ENCODE measurements at places on chromosomes 16 and 17.
A peak's percentile ranks its signal among the peaks of the same experiment; 100 is the strongest.

DNA sequence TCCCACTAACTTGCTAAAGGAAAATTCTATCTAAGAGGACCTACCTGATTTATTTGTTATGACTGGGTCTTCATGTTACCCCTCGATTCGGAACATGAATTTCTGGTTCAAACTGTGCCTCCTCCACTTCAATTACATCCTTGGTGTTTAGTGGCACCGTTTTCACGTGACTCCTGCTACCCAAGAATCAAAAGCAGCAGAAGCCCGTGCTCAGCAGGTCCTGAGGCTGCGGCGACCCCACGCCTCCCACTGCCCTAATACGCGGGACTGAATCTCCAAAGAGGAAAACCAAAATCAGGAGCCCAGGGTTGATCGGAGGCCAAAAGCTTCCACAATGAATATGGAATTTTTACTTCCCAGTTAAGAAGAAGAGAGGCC, 94.0 kb upstream of the METRNL start:
- no peak for DNase-seq

GRCh38 chr16:89322321-89323119, 105.0 kb downstream of the ZNF778 start:
- no peak for DNase-seq

DNA sequence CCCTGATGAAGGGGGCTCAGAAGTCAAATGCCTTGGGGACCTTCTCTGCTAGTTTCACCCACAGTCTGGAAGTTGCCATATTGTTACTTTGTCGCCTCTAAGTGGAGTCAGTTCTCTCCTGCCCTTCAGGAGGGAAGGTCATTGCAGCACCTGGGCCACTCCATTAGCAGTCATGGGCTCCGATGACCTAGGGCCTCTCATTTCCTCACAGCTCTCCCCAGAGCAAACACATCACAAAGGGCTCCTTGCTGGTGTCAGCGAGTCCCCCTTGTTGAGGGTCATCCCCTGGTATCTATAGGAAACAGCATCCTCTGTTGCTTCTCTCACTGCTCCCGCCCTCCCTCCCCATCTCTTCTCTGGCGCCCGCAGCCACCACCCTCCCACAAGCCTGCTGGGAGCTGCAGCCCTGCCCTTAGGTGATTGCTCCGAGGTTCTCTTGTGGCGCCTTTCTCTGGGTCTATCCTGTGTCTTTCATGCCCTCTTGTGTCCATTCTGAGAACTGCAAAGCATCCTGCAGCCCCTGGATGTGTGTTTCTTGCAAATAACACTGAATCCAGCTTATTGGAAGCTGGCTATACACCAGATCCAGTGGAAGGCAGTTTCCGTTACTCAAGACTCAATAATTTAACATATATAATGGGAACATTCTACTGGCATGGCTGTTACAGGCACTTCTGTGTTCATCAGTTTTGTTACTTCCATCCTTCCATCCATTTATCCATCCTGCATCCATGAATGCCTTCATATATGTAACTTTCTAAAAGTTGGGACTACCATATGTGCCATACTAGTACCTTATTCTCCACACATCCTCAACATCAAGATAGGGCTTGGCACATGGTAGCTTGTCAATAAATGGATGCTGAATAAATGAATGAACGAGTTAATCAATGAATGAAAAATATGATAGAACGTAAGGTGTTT, 21.2 kb downstream of the PDILT start:
- DNase-seq: peak; percentile 3

DNA sequence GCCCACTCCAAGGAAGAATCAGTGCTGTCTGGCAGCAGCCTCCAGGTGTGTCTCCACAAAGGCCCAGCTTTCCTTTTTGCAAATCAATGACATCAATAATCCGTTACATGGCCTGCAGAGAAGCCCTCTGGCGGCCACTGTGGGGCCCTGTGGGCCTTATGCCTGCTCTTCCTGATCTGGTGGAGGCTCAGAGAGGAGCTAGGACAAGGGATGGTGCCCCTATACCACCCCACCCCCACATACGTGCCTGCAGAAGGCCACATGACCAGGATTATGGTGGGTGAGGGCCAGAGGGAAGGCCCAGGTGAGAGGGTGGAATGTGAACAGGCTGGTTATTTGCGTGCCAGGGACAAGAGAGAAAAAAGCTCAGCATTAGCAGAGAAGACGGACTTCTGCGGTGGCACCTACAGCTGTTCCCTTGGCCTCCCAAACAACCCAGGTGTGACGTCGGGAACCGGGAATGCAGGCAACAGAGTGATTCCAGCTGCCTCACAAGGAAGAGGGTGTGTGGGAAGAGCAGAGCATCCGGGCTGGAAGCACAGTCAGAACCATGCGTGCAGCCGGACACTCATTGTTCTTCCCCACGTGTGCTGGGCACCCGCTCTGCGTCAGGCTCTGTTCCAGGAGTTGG, 22.5 kb downstream of the EIF4A3 start:
- DNase-seq: no peak

DNA sequence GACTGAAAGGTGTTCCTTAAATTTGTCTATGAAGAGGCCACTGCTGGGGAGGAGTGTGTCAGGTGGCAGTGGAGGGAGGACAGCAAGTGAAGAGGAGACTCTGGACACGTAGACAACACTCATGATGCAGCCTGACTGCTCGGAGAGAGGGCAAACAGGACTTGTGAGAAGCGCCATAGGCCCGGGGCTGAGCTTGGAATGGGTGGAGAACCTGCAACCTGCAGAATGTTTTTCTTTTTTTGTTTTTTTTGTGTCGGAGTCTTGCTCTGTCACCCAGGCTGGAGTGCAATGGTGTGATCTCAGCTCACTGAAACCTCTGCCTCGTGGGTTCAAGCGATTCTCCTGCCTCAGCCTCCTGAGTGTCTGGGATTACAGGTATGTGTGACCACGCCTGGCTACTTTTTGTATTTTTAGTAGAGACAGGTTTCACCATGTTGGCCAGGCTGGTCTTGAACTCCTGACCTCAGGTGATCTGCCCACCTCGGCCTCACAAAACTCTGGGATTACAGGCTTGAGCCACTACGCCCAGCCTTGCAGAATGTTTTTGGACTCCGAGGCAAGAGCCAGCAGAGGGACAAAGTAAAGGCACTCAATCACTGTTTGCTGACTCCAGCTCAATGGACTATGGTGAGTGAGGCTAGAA, 18.9 kb upstream of the C17orf58 start:
- DNase-seq: no peak

DNA sequence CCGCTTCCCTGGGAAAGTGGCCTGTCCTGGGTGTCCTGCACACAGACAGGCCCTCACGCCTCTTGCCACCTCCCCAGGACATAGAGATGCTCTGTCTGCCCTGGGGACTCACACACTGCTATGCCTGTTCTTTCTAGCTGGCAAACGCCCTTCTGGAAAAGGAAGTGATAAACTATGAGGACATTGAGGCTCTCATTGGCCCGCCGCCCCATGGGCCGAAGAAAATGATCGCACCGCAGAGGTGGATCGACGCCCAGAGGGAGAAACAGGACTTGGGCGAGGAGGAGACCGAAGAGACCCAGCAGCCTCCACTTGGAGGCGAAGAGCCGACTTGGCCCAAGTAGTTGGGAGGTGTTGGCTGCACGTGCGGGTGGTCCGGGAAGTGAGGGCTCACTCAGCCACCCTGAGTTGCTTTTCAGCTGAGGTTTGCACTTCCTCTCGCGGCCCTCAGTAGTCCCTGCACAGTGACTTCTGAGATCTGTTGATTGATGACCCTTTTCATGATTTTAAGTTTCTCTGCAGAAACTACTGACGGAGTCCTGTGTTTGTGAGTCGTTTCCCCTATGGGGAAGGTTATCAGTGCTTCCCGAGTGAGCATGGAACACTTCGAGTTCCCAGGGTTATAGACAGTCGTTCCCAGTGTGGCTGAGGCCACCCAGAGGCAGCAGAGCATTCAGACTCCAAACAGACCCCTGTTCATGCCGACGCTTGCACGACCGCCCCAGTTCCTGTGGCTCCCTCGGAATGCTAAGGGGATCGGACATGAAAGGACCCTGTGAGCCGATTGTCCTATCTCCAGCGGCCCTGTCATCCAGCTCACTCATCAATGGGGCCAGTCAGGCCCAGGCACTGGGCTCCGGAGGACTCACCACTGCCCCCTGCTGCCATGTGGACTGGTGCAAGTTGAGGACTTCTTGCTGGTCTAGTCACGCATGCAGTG, 3.5 kb upstream of the RPL13 start:
- peak; percentile 79 for DNase-seq

DNA sequence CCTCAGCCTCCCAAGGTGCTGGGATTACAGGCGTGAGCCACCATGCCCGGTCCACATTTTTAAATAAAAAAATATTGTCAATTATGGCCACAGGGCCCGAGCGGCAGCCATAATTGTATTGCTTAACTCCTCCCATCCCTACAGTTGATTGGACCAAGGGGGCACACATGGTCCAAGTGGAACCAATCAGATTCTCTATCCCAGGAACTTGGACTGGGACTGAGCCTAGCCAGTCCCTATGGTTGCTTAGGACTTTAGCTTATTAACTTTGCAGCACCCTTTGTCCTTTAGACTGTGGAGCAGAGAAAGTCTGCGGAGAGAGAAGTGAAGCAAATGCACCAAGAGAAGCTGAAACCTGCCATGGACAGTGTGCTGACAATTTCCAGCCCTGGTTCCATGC, 5.5 kb upstream of the RDM1 start:
- no peak for DNase-seq

DNA sequence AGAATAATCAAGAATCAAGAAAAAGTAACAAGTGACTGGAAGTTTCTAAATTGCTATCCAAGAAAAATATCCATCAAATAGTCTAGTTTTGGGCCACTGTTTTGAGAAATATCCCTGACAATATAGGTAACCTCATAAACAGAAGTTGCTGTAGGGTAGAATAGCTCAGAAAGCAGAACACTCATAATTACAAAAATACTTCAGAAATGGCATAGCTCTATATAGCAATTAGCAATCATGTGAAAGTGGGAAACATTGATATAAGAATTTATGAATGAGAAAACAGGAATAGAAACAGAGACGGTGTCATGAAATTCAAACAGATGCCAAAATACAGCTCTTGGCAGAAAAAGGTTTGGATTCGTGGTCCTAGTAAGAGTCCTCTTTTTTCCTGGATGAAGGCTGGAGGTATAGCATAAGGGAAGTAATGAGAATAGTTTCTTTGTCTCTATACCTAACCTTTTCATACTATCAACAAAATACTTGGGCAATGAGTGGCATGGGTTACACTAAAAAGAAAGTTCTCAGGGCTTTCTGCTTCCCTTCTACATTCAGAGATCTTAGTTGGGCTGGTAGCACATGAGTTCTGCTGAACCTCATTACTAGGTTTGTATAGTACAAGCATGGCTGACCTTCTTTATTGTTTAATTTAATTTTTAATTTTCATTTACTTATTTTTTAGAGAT, 33.5 kb downstream of the SPAG9 start:
- no peak for DNase-seq

- no peak for DNase-seq
Measured at GRCh38 chr17:4460661-4461060, 26.9 kb downstream of the SPNS3 start.

- DNase-seq: peak; percentile 26
Measured at GRCh38 chr17:43766413-43767052, 7.9 kb upstream of the SOST start.

- no peak for DNase-seq
Measured at GRCh38 chr17:33753452-33753851, 460.4 kb upstream of the ASIC2 start.

All from activated naive CD4-positive, alpha-beta T cell (primary cell).